ENCODE measurements at places on chromosomes 5 and 9.

DNA sequence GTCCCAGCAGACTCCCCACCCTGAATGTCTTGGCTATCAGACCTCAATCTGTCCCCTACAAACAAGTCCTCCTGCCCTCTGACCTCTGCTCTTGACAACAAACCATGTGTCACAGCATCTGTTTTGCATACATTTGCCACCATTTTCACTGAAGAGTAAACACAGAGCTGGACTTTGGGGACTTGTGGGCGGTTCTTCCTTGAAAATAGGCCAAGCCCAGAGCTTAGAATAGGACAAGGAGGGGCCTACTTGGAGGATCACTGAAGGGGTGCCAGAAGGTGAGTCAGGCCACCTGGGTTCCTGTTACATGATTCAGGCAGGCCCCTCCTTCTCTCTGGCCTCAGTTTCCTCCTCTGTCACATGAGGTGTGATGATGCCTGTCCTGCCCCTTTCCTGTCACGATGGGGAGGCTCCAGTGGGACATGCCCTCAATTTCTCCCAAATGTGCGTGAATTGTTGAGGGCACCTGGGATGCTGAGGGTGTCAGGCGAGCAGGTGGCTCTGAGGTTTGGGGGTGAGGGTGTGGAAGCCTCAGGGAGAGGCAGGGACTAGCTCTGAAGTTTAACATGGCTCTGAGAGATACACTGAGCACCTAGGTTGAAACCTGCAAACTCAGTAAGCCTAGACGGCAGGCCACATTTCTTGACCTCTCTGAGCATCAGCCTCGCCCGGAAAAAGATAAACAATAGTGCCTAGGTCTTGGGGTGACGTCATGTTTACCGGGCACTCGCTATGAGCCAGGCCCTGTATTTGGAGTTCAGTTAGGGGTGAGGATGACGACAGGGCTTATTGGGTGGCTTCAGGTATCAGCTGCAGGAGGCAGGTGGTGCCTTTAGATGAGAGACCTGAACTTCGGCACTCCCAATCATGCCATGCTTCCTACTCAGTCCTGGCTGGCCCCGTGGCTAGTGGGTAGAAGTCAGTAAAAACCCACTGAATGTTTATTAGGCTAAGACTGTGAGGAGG, 107.6 kb upstream of the PITX1 start:
- DNase-seq, result no peak

GRCh38 chr9:133484671-133485437, 6.0 kb upstream of the SLC2A6 start:
- no peak for DNase-seq

DNA sequence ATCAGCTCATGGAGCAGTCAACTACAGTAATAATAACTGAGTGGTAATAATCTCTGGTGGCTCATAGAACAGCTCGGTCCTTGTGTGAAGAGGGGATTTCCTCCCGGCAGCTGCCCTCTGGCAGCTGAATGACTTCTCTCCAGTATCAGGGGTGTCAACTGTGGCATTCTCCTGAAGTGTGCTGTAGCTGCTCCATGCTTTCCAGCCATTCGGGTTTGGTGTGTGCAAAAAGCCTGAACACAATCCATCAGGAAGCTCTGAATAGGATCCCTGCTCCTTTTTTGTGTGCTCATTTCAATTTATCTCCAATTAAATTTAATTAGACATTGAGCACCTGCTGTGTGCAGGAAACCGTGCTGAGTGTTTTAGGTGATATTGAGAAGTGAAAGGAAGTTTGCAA, 59.8 kb upstream of the BARX1 start:
- DNase-seq, result no peak

- no peak for DNase-seq
Observed at GRCh38 chr9:33437898-33438297, 9.5 kb downstream of the AQP3 start.

GRCh38 chr5:178267245-178267644, 34.6 kb upstream of the PHYKPL start:
- no peak for DNase-seq

- DNase-seq, result no peak
Observed at GRCh38 chr9:4416467-4416866, 73.8 kb upstream of the SLC1A1 start.

- DNase-seq, result no peak
Observed at GRCh38 chr9:131396626-131397025, 2.7 kb downstream of the PRRC2B start.

GRCh38 chr9:104386013-104386412, 118.0 kb upstream of the OR13F1 start:
- DNase-seq, result no peak

DNA sequence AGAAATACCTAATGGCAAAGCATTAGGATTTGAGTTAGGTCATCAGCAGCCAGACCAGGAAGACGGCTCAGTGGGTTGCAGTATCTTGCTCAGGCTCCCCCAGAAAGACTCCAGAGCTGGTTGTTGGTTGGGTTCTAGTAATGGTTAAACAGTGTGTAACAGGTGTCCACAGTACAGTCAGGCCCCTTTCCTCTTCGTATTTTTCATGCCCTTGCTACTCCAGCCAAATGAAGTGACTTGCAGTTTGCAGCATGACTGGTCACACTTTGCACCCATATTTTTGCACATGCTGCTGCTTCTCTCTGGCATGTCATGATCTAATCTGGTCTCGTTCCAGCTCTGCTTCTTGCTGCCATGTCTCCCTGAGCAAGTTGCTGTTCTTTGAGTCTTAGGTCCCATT, 60.6 kb upstream of the TRPC7 start:
- no peak for DNase-seq

DNA sequence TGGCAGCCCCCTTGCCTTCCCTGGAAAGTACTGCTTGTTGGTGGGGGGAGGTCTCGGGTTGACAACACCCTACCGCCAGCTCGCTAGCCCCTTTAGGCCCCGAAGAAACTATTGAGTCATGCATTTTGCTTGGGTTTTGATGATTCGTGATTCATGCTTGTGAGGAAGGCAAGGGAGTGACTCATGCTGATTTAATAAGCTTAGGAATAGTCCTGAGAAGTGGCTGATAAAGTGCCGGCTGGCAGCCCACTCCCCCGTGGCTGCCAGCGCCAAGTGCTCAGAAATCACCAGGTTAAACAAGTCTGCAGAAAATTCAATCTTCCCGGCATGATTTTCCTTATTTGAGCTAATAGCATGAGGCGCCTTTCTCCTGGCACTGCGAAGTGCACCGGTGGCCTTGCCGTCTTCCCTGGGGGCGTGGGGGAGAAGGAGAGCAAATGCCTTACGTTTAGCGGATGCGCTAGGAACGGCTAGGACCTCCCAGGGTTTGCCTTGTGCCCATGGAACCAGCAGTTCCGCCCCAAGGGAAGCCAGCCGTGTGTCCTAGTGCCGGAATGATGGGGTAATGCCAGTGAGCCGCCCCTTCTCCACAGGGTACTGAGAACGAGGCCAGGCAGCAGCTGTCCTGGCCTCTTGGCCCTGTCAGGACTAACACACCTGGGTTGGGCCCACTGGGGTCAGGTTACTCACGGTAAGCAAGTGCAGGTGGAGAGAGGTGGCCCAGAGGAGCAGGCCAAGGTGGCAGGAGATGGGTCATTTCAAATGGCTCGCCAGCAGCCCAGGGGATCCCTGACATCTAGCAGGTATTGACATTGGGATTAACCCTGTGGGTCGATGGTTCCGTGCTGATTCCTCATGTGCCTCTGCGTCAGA, 151.9 kb downstream of the MACROH2A1 start:
- no peak for DNase-seq

DNA sequence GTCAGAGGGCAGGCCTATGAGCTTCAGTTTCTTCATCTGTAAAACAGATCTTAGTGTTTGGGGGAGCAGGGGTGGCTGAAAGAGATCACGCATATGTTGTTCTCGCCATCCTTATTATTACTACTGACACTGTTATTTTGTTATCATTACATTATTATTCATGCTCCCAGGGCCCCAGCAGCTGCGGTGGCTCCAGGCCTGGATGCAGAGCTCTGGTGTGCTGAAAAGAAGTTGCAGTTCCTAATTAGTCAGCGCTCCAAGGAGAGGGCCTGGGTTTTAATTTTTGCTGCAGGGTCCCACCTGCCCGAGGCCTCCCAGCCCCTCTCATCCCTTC, 19.5 kb downstream of the CXXC5 start:
- DNase-seq, result no peak

DNA sequence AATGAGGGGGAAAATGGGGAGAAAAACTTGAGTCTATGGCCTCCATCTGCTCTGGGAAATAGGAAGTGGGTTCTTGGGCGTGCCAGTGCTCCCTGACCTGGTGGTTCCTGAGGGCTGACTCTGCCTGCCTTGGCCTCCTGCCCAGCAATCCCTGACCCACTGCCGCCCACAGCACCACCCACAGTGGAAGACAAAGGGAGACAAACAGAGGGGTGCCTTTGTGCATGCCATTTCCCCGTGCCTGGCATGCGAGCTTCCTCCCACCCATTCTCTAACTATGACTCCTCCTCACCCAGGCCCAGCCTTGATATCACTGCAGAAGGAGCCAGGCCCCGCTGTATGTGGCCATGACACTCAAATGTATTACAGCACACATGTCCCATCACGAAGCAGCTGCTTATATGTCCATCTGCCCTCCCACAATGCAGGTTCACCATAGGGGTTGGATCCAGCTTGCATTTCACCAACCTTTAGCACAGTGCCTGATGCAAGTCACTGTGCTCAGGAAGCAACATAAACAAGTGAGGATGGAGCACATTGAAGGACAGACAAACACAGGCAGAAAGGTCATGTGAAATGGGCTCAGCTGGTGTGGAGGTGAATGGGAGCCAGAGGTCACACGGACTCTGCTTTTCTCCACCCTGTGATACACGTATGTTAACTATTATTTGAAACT, 84.4 kb downstream of the ADRB2 start:
- no peak for DNase-seq

GRCh38 chr9:111720174-111720573, 58.8 kb downstream of the GNG10 start:
- DNase-seq, result no peak

DNA sequence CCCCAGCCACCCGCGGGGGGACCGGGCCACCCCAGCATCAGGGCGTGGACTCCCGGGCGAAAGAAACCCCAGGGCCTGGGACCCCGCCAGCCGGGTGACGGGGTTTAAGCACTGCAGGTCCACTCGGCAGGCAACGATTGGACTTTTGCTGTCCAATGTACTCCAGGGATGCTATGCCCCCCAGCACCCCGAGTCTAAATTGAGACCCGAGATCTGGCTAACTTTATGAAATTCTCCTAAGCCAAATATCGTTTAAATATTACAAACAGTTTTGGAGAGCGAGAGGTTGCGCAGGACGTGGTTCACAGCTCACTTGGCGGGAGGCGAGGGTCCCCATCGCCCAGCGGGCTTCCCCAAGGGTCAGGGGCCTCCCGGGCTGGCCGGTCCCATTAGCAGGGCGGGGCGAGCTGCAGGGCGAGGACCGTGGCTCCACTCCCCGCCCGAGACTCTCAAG, 384 bp upstream of the MRPS2 start:
- no peak for DNase-seq

GRCh38 chr5:77232574-77233358, 22.3 kb downstream of the PDE8B start:
- no peak for DNase-seq

DNA sequence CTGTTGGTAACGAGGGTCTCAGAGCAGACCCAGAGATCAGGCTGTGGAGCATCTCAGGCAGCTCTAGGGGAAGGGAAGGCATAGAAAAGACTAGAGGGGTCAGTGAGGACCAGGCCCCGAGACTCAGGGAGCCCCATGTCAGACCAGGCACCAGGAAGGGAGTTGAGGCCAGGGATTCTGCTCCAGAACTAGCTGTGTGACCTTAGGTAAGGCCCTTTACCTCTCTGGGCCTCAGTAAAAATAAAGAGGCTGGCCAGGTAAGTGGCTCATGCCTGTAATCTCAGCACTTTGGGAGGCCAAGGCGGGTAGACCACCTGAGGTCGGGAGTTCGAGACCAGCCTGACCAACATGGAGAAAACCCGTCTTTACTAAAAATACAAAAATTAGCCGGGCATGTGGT, 176.4 kb upstream of the IER5L start:
- DNase-seq, result no peak

DNA sequence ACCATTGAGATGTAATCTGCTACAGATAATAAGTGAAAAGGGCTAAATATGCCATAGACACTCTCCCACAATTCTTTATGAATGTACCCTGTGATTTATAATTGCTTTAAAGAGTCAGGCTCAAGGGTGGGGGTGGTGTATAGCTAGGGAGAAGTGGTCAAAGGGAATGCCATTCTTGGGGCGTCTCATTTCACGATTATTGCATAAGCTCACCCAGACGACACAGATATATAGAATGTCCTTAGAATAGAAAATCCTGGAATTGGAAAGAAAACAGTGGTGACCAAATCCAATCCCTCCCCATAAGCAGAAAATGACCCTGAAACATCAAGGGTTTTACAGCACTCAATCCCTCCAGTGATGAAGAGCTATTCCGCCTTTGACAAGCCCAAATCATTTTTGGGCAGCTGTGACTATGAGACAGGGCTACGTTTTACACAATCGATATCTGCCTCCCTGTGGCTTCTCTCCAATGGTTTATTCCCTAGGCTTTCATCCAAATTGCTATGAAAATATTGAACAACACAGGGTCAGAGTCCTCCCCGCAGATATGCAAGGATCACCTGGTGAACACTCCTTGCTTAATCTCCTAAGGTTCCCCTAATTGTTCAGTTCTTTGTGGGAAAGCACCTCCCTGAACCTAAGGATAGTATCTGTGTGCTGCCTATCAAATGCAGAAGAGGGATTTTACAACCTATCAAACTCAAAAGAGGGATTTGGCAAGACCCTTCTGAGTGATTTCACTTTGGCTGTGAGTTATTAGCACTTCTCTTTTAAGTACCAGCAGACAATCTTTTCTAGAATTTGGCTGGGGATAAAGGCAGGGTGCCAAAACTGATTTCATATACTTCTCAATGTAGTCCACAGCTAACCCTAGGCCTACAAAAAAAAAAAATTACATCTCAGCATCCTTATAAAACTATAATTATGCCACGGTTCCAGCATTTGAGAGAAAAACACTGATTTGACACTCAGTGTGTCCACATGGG, 144.9 kb upstream of the CDH6 start:
- no peak for DNase-seq

DNA sequence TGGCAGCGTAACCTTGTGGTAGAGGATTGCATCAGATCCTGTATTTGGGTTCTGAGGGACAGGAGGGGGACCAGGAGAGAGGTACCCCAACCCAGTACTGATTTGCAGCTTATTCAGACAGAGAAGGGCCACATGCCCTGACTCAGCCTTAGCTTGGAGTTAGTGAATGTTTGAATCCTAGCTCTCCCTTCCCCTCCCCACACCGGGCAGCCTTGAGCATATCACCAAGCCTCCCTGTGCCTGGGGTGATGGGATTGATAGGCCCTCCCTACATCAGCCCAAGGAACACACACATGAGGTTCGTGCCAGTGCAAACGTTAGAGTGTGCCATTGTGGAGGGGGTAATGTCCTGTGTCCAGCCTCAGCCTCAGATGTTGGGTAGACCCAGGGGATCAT, 71.9 kb downstream of the AMBP start:
- no peak for DNase-seq

GRCh38 chr5:33852319-33852718, 39.5 kb downstream of the ADAMTS12 start:
- DNase-seq, result no peak

DNA sequence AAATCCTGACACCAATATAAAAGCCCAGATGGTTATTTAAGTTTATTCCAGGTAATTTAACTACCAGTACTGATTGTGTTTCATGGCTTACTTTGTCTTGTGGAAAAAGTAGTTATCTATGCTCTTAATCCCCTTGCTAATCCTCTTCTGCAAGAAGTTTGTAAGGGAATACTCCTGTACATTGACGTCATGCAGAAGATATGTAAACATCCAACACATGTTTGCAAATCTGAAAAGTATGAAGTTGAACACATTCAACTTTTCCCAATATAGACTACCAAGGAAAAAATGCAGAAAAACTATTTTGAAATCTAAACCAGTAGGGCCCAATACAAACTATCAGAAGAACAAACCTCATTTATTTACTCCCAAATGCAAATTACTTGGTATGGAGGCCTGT, 56.3 kb upstream of the ELL2 start:
- no peak for DNase-seq

- no peak for DNase-seq
Observed at GRCh38 chr5:84406111-84406510, 21.4 kb upstream of the EDIL3 start.
